ENCODE measurements at places on chromosomes 6 and 20.
A peak's percentile ranks its signal among the peaks of the same experiment; 100 is the strongest.

DNA sequence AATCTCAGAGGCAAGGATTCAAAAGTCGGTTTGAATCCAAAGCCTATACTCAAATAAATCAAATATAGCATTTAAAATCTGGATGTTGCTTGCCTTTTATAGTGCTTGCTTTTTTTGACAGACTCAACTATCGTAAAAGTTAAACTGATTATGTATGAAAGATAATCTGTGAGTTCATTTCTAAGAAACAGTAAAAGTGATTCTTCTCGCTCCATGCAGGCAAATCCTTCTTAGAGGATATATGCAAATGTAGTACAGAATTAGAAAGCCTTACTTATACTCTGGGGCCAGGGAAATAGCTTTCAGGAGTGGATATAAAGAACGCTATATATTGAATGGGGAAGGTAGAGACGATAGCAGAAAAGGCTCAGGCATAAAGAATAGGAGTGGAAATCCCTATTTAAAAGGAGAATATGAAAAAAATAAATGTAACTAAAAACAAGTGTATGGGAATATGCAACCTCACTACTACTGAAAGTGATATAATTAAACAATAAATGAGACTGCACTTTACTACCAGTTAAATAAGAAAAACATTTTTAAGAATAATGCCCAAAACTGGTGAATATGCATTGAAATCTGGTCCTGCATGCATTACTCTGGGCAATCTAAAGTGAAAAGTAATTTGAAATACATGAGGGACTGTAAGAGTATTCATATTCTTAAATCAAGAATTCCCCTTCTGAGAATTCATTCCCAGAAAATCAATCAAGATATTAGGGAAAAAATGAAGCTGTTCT lies 361.8 kb upstream of the PLCB4 start:
- DNase-seq: no peak

DNA sequence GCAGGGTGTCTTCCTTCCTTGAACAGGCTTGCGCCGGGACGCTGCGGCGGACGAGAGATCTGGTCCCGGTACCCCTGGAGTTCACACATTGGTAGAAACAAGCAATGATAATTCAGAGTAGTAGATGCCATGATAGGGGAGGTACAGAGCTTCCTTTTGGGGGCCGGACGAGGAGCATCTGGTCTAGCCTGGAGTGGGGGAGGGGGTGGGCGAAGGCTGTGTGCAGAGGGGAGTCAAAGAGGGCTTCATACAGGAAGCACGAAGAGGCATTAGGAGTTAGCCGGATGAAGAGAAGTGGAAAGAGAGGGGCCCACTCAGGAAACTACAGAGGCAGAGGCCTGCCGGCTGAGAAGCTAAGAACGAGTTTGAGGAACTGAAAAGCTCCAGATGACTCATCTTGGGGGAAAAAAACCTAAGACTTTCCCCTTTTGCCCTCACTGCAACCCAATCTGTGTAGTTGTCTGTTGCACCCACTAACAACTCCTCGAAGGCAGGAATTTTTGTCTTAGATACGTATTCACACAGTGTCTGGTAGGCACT lies 611 bp downstream of the CNPY3 start:
- DNase-seq: peak; percentile 66

- DNase-seq: no peak
Observed at GRCh38 chr6:52423971-52424381, 3.8 kb downstream of the EFHC1 start.

DNA sequence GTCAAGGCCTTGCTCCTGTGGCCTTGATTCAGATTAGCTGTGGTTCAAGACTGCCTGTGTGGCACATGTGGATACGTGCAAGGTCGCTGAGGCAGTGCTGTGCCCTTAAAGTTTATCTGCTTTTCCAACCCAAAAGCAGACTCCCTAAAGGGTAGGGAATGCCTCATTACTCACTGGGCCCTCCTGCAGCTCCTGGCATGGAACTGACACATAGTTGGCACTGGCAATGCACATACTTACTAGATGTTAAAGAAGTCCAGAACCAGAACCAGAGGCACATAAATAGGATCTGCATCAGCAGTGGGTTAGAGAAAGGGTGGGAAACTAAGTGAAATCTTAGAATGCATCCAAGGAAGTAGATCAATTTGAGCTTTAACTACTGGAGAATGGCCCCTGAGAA lies 90.6 kb upstream of the MLN start:
- no peak for DNase-seq

DNA sequence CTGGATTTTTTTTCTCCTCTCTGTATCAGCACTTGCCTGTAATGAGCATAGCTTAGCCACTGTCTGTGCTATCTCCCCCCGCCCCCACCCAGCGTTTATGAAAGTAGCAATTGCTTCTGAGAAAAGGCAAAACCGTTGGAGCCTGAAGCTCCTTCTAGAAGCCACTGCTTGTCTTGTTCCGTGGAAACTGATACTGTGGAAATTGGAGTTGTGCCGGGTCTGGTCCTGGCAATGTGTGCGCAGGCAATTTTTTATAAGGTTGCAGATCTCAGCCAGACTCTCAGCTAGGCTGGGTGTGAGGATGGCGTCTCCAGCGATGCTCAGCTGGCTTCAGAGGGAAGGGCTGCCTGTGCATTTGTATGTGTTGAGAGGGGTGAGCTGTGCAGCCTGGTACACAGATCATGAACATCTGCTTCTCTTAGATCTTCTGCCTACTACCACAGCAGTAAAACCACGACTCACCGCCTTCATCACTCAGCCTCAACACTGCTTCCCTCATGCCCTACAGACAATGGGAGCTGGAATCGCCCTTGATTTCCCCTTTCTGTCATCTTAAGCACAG lies 72.4 kb upstream of the GTSF1L start:
- DNase-seq: no peak

GRCh38 chr6:122114717-122115116 lies 284.7 kb upstream of the HSF2 start:
- no peak for DNase-seq

DNA sequence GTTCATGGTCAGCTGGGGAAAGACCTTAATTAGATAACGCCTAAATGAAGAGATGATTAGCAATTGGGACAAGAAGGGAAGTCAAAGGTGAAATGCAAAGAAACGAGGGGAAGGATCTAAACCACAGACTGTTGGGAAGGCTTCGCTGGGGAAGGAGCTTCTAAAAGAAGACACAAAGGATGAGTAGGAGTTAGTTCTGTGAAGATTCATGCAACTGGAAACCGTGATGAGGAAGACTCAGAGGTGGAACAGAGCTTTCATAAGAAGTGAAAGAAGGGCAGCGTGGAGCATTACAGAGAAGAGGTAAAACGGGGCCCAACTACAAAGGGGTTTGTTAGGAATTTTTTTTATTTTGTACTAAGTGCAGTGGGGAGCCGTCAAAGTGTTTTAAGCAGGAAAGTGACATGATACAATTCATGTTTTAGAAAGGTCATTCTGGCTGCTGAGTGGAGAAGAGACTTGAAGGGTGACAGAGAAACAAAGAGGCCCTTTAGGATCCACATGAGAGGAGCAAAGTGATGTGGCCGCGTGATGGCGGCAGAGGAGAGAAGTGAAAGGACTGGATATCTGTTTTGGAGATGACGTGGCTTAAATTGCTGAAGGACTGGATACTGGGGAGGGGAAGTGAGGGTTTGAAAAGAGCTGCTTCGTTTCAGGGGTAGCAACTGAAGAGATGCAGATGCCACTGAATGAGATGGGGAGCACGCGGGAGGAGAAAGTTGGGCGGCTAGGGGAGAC lies 33.6 kb downstream of the TTI1 start:
- DNase-seq: no peak

DNA sequence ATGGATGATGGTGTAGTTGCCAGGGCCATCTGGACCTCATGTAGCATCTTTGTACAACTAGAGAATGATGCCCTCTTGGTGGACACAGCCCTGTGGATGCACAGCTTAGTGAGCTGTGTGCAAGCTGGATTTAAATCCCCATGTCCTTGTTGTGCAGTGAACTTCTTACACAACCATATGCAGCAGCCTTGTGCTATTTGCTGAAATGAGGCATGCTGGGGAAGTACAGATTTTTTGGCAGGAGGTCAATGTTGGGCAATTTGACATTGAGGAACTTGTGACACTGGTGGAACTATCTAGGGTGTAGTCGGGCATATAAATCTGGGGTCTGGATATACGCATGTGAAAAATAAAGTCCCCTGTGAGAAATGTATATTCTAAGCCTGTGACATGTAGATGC lies 5.8 kb upstream of the CDC5L start:
- DNase-seq: no peak

GRCh38 chr20:37619496-37619895 lies 74.3 kb upstream of the CTNNBL1 start:
- no peak for DNase-seq

GRCh38 chr6:144588697-144589325 lies 303.7 kb downstream of the UTRN start:
- DNase-seq: no peak

GRCh38 chr20:18639501-18639979 lies 51.7 kb downstream of the DTD1 start:
- no peak for DNase-seq

DNA sequence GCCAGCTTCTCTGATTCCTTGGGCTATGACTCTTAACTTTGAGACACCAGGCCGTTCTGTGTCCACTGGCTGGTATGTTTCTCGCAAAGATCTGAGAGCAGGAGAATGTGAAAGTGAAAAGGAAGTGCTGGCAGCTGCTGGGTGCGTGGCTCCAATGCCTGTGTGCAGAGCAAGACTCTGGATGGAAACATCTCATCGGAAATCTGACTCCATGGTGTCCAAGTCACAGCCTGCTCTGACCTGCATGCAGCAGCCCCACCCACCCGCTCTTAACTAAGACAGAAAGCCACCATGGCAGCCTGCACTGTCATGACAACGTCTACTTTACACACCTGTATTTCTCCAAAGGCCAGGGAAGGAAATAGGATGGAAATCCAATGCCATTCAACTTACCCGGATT lies 66.3 kb upstream of the MPC1 start:
- DNase-seq: no peak

- DNase-seq: no peak
Observed at GRCh38 chr20:59145247-59145923, 18.2 kb upstream of the ZNF831 start.

DNA sequence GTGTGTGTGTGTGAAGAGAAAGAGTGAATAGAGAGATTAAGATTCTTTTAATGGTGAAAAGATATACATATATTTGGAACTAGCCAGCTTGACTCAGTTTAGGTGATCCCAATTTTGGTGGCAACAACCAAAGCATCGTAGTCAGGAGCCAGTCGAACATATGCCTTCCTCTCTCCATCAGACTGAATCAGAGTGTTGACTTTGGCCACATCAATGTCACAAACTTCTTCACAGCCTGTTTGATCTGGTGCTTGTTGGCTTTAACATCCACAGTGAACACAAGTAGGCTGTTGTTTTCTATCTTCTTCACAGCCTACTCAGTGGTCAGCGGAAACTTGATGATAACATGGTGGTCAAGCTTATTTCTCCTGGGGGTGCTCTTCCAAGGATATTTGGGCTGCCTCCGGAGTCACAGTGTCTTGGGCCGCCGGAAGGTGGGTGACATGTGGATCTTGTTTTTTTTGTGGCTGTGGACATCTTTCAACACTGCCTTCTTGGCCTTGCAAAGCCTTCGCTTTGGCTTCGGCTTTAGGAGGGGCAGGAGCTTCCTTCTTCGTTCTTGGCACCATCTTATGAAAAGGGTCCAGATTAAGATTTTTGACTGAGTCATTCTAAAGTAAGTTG lies 3.4 kb downstream of the HLA-F start:
- no peak for DNase-seq

DNA sequence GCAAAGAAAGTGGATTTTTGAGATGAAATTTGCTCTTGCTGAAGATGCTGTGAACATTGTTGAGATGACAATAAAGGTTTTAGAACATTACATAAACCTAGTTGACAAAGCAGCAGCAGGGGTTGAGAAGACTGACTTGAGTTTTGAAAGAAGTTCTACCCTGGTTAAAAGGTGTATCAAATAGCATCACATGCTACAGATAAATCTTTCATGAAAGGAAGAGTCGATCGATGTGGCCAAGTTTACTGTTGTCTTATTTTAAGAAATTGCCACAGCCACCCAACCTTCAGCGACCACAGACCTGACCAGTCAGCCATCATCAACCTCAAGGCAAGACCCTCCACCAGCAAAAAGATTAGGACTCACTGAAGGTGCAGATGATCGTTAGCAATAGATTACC lies 155.3 kb downstream of the HS3ST5 start:
- DNase-seq: no peak

- no peak for DNase-seq
Observed at GRCh38 chr20:7608250-7608649, 332.0 kb downstream of the HAO1 start.

GRCh38 chr6:75460681-75461080 lies 32.9 kb downstream of the FILIP1 start:
- DNase-seq: no peak

GRCh38 chr20:46010491-46011391 lies 2.0 kb downstream of the MMP9 start:
- DNase-seq: peak; percentile 63

- DNase-seq: no peak
Observed at GRCh38 chr6:150684714-150685459, 85.2 kb downstream of the PLEKHG1 start.

- no peak for DNase-seq
Observed at GRCh38 chr6:169643521-169643920, 58.3 kb downstream of the WDR27 start.

DNA sequence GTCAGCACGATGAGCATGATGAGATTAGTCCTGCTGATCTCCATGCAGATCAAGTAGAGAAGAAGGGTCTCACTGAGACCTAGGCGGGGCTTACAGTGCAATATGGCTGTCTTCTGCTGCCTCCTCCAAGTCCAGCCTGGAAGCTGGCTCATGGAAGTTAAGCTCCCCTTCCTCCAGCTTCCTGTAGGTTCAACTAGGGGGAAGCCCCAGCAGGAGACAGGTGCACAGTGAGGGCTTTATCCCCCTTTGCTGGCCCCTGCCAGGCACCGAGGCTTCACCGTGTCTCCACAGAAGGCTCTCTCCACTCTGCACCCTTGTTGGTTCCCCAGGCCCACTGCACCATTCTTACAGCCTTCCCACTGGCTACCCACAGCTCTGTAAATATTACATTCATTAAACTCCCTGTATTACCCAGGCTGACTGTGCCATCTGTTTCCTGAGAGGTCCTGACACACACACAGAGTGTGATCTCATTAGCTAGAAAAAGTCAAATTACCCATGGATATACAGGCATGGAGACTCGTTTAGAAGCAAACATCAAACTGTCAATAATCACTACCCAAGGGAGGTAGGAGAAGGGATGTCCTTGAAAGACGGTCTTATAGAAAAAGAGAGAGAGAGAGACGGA lies 90.4 kb downstream of the SLC2A10 start:
- DNase-seq: no peak

- DNase-seq: no peak
Observed at GRCh38 chr6:54044059-54044458, 67.2 kb upstream of the MLIP start.

Measured in activated CD4-positive, alpha-beta T cell treated with anti-CD3 and anti-CD28 coated beads for 48 hours (primary cell).